OCI-LY7 (cell line): ENCODE measurements at places on chromosomes 12 and 14. TPM values are rescaled to one million over a fixed set of nuclear protein-coding genes. Genes with fewer than 3 reads are reported as not detected.

Gene LRRC10
- not detected in 2 replicates for total RNA-seq

Gene KRT6A
- 0.74 and 1.2 TPM in 2 replicates for total RNA-seq

Gene CHURC1
- total RNA-seq: 54.6 and 72.5 TPM in 2 replicates

Gene IL31
- total RNA-seq: not detected in 2 replicates

Gene ADAM21
- total RNA-seq: not detected in 2 replicates

Gene PRDM4
- 27.5 and 28.3 TPM in 2 replicates for total RNA-seq

Gene RIMBP2
- total RNA-seq: not detected in 2 replicates

Gene FOXN4
- 4.5 and 5.1 TPM in 2 replicates for total RNA-seq

Gene FIGNL2
- not detected in 2 replicates for total RNA-seq

Gene PLEKHD1
- 0.17 and 0.19 TPM in 2 replicates for total RNA-seq

Gene CYP46A1
- total RNA-seq: 10.8 and 11.0 TPM in 2 replicates

Gene DPY19L2
- 0.32 and 1.1 TPM in 2 replicates for total RNA-seq

Gene ZDHHC22
- total RNA-seq: not detected in 2 replicates

Gene DBX2
- not detected in 2 replicates for total RNA-seq

Gene KRT3
- not detected in 2 replicates for total RNA-seq

Gene OR4E2
- total RNA-seq: not detected in 2 replicates

Gene PA2G4
- total RNA-seq: 280 and 289 TPM in 2 replicates

Gene KRT85
- total RNA-seq: not detected in 2 replicates

Gene ARHGEF40
- 2.0 TPM in 2 replicates for total RNA-seq

Gene LALBA
- total RNA-seq: not detected in 2 replicates

Gene DPPA3
- total RNA-seq: not detected in 2 replicates

Gene RPGRIP1
- 0.39 and 0.51 TPM in 2 replicates for total RNA-seq

Gene TC2N
- not detected in 2 replicates for total RNA-seq

Gene SAMD15
- 0.70 and 2.0 TPM in 2 replicates for total RNA-seq

Gene KRT6C
- not detected in 2 replicates for total RNA-seq

Gene NOVA1
- total RNA-seq: not detected in 2 replicates

Gene OR4K17
- not detected in 2 replicates for total RNA-seq

Gene SYNDIG1L
- not detected in 2 replicates for total RNA-seq

Gene CISTR
- total RNA-seq: 1.3 and 3.2 TPM in 2 replicates
